ENCODE measurements at places on chromosomes 4 and X. TPM values are rescaled to one million over a fixed set of nuclear protein-coding genes. Genes with fewer than 3 reads are reported as not detected.

- DNase-seq: no peak
Observed at GRCh38 chrX:31715675-31716074, 643.8 kb upstream of the FTHL17 start.

DNA sequence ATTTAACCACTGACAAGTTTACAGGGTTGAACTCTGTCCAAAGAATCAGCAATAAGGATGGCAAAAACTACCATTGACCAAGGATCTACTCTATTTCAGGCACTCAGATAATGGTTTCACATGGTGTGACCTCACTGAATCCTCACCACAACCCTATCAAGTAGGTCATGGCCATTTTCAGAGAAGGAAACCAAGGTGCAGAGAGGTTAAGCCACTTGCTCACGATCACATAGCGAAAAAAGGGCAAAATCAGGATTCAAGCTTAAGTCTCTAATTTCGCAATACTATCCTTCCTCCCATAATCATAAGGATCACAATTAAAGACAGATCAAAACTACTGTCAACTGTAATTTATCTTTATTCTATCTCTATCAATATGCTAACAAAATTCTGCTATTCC is 191.0 kb upstream of the AFF2 start:
- no peak for DNase-seq

Gene SERPINA7
- not detected for total RNA-seq

Gene SPANXN3
- not detected for total RNA-seq

GRCh38 chr4:78459327-78459726 is 92.2 kb upstream of the ANXA3 start:
- no peak for DNase-seq

Gene NPY1R
- total RNA-seq: 2.8 TPM

DNA sequence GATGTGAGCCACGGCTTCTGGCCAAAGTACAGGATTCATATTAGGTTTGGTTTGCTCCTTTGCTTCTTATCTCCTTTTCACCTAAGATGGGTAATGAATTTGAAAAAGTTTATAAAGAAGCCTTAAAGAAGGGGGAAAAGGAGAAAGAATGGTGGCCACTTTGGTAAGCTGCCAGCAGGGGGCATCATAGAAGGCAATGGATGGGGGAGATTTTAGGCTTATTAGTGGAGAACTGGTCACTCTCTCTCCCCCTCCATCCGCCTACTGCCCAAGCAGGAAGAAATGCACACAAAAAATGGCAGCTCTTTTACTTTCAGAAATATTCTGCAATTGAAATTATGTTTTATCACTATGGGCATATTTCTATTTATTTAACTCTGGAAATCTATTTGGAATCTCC is 32.0 kb downstream of the SPARCL1 start:
- DNase-seq: no peak

Gene TRAM1L1
- 0.38 TPM for total RNA-seq

GRCh38 chrX:135006187-135006586 is 15.4 kb downstream of the SMIM10 start:
- DNase-seq: no peak

DNA sequence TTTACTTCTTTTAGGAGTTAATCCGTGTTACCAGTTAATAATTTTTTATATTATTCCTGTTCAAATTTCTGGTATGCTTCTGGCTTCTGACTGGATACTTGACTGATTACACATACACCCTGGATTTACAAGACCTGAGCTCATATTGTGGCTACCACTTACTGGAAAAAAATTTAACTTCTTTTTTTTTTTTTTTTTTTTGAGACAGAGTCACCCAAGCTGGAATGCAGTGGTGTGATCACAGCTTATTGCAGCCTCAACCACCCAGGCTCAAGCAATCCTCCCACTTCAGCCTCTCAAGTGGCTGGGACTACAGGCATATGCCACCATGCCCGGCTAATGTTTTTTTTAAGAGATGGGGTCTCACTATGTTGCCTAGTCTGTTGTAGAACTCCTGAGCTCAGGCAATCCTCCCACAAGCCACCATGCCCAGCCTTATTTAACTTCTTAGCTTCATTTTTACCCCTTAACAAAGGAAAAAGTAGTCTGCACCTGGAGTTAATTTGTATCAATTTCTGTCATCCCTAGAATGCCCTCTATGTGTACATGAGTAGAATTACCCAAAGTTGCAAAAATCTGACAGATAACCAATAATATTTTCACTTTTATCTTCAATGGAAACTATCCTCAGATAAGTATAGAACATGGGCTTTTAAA is 50.3 kb downstream of the TMEM165 start:
- no peak for DNase-seq

GRCh38 chr4:184812651-184813181 is 13.1 kb downstream of the ACSL1 start:
- no peak for DNase-seq

GRCh38 chr4:42817913-42818312 is 74.6 kb upstream of the GRXCR1 start:
- DNase-seq: no peak

DNA sequence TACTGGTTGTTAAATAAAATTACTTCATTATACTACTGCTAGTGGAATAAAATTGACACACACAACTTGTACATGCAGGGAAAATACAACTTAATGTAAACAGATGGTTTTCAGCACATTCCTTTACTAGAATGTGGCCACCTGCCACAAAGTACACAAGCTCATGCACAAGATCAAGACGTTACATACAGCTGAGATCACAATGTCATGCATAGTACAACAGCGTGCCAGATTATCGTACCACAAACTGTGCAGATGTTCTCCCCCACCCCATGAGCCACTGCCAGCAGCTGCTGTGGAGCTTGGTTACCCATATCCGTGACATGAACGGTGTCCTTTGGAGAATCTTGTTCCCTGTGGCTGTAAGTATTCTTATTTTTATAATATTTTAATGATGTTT is 27.7 kb downstream of the FBXO8 start:
- DNase-seq: no peak

Gene KLHL4
- total RNA-seq: 0.35 TPM

- DNase-seq: no peak
Observed at GRCh38 chr4:123701131-123701575, 304.6 kb downstream of the SPRY1 start.

Gene CT83
- total RNA-seq: not detected

DNA sequence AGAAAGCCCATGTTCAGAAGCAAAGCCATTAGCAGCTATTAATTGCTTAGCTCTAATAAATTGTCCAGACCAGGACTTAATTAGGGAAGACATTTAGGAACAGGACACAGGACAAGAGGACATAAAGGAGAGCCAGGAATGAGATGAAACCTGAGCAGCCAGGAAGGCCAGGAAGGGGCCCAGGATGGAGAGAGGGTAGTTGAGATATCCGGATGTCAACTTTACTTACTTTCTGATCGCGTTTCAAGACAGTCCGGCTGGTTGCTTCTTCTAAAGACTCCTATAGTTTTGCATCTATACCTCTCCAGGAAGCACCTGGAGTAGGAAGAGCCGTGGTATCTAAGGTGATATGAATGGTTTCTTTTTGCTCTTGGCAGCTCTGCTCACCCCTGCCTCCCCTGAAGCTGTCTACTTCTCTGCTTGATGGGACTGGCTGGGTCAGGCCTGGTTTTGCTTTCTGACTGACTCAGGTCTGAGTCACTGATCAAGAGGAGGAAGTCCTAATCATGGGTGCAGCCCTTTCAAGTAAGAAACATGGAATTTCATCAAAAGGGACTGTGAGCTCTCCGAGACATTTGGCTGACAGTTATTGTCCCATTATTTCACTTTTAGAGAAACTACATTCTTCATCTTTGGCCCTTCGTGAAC is 733.3 kb downstream of the RPA4 start:
- DNase-seq: no peak

Gene OCIAD1
- total RNA-seq: 133 TPM

- DNase-seq: no peak
Observed at GRCh38 chr4:7818399-7818911, 121.2 kb downstream of the AFAP1 start.

GRCh38 chr4:35966566-35966965 is 277.7 kb downstream of the ARAP2 start:
- no peak for DNase-seq

GRCh38 chr4:1260418-1261106 is 11.6 kb upstream of the CTBP1 start:
- no peak for DNase-seq

Data from mucosa of descending colon (tissue), 3 donors.